ENCODE measurements at places on chromosomes 1 and 21.

DNA sequence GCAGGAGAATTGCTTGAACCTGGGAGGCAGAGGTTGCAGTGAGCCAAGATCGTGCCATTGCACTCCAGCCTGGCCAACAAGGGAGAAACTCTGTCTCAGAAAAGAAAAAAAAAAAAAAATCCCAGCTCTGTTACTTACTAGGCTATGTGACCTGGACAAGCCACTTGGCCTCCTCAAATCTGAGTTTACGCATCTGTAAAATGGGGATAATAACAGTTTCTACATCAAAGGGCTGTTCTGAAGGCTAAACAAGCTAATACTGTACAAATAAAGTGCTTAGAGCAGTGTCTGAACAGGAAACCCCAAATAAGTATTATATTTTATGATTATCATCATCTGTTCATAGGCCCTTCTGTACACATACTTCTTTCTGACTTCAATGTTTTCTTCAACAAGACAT lies 13.6 kb downstream of the F11R start:
- DNase-seq, result no peak

- no peak for DNase-seq
Measured at GRCh38 chr1:76142771-76143540, 68.4 kb downstream of the ST6GALNAC3 start.

DNA sequence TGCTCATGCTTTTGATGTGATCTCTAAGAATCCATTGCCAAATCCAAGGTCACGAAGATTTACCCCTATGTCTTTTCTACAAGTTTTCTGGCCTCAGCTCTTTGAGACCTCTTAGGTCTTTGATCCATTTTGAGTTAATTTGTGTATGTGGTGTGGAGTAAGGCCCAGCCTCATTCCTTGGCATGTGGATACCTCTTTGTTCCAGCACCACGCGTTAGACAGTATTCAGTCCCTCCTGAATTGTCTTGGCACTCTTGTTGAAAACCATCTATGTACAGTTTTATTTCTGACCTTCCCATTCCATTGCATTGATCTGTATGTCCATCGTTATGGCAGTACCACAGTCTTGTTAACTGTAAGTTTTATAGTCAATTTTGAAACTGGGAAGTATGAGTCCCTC lies 8.0 kb upstream of the FTCD start:
- no peak for DNase-seq

GRCh38 chr1:225412803-225413351 lies 15.0 kb downstream of the LBR start:
- DNase-seq, result no peak

DNA sequence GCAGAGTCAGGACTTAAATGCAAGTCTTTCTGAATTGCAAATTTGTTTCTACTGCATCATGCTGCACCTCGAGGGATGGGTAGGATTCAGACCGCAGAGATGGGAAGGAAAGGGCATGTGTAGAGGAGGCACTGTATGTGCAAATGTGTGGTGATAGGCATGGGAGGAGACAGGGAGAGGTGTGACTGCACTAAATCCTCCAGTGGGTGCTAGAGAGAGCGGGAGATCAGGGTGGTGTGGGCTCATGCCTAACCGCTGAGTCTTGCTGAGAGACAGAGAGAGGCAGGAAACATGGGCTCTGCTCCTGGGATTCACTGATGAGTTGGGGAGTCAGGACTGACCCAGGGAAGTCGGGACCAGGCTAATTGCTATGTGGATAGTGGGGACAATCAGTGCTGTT lies 61.1 kb downstream of the PTPRU start:
- DNase-seq, result no peak

- DNase-seq, result no peak
Measured at GRCh38 chr1:87017998-87018672, 103.7 kb downstream of the HS2ST1 start.

DNA sequence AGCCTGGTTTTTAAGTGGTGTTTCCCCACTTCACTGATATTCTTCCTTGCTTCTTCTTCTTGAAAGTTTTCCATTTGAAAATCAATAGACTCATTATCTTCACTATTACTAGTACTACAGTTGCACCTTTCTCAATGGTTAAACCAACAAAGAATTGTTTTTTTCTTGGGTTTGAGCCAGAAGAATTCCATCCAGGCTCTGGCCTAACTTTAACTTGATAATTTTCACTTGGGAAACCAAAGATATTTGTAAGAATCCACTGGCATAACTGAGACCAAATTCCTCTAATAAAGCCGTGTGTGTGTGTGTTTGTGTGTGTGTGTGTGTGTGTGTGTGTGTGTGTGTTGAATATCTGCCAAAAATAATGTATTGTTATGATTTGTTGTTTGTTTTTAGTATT lies 103.2 kb downstream of the SGIP1 start:
- no peak for DNase-seq

DNA sequence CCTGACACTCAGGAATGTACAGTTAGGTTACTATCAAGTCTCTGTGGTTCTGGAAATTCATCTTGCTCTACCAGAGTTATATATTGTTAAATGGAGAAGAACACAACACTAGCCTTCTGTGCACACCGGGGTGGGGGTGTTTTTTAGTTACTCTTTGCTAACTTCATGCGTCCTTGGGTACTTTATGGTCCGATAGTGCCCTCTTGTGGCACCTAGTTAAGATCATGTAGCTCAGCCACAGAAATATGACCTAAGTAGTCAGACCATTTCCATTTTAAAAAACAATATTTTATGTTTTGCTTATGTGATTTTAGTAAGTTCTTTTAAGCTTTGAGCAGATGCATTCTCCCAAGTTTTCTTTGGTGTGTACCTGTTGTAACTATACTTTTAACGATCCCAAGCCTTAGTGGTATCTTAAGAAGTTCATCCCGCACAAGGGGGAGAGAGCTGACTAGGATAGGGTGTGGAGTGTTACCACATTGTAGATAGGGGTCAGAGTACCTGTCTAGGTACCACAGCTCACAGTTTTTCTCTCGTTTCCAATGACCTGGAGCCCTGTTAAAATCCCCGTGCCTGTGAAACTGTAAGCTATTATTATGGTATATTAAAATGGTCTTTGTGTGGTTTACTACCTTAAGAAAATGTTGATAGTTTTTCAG lies 20.6 kb upstream of the SH3D21 start:
- DNase-seq, result peak; percentile 39

DNA sequence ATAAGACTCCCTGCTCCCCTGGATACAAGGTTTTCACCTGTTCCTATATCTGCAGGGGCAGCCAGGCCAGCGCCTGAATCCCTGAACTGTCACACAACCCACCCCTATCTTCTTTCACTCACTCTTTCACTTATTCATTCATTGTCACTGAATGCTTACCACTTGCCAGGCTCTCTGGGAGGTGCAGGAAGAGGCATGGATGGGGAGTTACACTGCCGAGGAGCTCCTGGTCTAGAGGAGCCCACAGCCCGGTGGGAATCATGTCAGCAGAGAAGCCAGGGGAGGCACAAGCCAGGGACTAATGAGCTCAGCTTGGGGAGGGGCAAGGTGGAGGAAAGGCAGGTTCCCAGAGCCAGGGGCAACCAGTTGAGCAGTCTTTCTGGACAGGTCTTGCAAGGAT lies 155.8 kb downstream of the TRABD2B start:
- DNase-seq, result no peak

DNA sequence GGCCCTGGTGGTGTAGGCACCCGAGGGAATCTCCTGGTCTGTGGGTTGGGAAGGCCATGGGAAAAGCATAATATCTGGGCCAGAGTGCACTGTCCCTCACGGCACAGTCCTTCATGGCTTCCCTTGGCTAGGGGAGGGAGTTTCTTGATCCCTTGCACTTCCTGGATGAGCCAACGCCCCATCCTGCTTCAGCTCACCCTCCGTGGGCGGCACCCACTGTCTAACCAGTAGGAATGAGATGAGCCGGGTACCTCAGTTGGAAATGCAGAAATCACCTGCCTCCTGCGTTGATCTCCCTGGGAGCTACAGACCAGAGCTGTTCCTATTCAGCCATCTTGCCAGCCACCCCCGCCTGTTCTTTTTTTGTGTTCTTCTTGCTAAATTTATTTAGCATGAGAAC lies 134.4 kb downstream of the LEPR start:
- DNase-seq, result no peak

- no peak for DNase-seq
Measured at GRCh38 chr1:59062743-59063142, 234.2 kb upstream of the FGGY start.

DNA sequence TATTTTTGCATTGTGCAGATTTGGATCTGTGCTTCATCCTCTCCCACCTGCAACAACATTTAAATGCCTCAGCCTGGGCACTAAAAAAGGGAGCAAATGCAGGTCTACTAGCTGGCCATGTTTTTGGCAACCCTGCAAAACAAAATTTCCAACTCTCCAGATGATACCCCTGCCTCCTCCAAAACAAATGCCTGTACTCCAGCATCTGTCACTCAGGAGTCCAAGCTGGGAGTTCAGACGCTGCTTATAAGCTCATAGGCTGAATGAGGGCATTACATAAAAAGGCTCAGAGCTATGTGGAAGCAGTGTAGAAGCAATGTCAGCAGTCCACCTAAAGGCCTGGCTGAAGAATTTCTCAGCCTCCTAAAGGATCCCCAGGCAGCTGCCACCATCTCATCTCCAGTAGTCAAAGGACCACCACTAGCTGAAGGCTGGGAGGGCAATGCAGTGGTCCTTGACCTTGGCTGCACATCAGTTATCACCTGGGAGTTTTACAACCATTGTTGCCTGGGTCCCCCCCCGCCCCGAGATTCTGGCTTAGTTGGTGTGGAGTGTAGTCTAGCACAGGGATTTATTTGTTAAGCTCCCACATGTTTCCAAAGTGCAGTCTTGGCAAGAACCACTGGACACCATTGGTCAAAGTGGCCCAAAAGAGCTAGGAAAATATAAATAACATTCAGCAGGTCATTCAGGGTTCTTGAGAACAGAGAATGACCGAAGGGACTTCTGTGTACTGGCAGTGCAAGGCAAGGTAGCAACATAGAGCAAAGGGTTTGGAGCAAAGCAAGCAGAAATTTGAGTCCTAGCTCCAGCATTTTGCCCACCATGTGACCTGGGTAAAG lies 57.2 kb downstream of the ITPKB start:
- DNase-seq, result no peak

GRCh38 chr1:162985816-162986435 lies 83.2 kb upstream of the RGS4 start:
- no peak for DNase-seq

GRCh38 chr1:178575611-178576361 lies 62.9 kb downstream of the TEX35 start:
- DNase-seq, result no peak

DNA sequence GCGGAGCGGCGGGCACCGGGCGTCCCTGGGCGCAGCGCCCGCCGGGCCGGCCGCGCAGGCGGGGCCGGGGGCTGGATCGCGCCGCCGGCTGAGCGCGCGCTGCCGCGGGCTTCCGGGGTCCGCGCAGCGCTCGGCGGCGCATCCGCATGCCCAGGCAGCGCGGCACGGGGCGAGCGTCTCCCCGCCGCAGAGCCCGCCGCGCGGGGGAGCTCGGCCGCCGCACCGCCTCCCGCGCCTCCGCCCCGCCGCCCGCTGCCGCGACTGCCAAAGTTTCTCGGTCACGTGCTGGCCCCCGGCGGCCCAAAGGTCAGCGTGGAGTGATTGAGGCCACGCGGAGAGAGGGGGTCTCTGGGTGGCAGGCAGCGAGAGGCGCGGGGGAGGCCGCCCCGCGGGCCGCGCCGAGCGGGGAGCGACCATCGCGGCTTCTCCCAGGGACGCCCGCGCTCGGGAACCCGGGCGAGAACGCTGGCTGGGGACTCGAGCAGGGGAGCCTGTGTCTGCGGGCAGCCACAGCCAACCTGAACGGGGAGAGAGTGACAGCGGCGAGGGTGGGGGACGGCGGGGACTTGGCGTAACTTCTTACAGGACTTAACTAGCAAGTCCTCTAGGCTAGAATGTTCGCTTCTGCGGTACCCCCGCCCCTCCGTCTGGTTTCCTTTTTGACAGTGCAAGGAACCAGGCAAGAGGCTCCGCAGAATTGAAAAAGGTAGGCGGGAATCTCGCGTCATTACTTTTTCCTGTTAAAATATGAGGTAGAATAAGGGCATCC lies at the start of gene ILDR2:
Gene ILDR2, minus strand, starts transcription at position 180 of the 769 bp plus-strand sequence. CDS start 272 bp downstream, outside the sequence.
- peak; percentile 66 for DNase-seq

GRCh38 chr1:182394055-182394775 lies 2.6 kb upstream of the GLUL start:
- DNase-seq, result no peak

DNA sequence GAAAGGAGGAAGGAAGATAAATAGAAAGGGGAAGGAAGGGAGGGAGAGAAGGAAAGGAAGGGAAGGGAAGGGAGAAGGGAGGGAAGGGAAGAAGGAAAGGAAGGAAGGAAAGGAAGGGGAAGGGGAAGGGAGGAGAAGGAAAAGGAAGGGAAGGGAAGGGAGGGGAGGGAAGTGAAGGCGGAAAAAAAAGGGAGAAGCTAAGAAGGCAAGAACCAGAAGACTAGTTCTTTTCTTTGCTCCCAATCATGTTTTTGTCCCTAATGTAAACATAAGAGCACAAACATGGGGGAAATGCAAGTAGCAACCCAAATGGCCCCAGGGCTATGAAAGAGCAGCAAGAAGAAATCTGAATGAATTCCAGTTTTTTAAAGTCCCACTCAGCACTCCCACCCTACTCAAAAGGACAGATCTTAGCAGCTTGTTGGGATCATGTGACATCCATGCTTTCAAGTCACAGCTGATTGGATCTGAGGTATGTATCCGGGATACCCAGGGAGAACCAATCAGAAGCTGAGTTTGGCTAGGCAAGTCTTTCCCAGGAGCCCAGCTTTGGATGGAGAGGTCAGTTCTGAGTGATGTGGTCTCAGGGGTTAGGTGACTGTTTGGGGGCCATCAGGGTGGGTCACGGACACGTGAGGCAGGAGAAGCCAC lies 24.2 kb upstream of the FHAD1 start:
- no peak for DNase-seq

DNA sequence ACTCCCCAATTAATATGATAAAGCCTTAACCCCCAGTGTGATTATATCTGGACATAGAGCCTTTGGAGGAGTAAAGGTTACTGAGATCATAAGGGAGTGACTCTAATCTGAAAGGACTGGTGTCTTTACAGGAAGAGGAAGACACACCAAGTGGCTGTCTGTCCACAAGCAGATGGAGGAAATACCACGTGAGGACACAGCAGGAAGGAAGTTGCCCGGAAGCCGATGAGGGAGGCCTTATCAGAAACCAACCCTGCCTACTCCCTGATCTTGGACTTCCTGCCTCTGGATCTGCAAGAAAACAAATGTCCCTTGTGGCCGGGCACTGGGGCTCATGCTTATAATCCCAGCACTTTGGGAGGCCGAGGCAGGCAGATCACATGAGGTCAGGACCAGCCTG lies 110.3 kb upstream of the CHRM3 start:
- DNase-seq, result no peak

- DNase-seq, result no peak
Measured at GRCh38 chr1:152448095-152448494, 34.0 kb upstream of the CRNN start.

Data from stimulated activated CD4-positive, alpha-beta T cell treated with anti-CD3 and anti-CD28 coated beads, Interleukin-4, amount 100 ng/mL, for 1 hour (primary cell).